ENCODE measurements at places on chromosomes 13 and 19.

DNA sequence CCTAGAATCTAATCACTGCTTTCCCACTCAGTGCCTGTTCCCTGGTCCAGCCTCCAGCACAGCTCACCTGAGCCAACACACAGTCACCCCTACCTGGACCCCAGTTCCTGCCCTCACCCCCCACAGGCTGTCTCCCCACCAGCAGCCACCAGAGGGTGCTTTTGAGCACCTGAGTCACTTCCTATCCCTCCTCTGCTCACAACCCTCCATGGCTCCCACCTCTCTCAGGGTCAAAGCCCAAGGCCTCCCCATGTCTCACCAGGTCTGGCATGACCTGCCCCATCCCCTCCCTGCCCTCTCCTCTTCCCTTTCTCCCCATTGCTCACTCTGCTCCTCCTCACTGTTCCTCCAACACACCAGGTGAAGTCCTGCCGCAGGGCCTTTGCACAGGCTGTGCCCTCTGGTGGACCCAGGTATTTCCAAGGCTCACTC lies 7.1 kb upstream of the DPP9 start:
- no peaks in the 10 kb centered on the region for H3K27me3 ChIP-seq
- no peak for DNase-seq
- H3K27ac ChIP-seq = no peak overlapping the region
- H3K4me1 ChIP-seq = no peaks in the 10 kb centered on the region
- H3K36me3 ChIP-seq = no peaks in the 10 kb centered on the region

DNA sequence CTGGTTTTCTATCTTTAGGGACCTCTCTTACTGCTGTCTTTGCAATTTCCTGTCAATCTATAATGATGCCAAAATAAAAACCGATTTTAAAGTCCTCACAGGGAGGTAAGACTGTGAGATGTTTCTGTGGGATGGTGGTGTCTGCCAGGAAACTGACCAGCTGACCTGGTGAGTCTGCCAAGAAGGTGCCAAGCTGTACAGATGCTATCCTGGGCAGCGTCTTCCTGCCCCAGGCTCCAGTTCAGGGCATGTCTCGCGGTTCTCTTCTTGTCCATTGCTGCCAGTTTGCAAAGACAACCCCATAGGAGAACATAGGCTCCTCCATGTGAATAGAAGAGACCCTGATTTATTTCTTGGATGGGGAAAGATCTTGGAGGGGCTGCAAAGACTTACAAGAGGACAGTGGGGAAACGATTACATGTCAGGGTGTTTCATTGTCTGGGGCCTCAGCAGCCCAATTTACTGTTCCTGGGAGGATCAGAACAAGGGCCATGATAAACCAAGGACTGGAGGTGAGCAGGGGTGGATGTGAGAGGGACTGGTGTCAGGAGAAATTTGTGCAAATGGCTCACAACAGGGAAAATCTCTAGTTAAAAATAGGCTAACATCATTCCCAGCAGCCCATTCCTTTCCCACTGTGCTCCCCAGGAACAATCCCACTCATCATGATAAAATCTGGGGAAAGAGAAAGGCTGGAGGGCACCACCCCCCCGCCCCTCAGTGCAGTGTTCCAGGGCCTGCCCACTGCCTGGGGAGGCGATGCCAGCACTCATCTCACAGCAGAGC lies 42.7 kb upstream of the VSTM2B start:
- H3K4me1 ChIP-seq = no peaks in the 10 kb centered on the region
- no peak for DNase-seq
- H3K27me3 ChIP-seq = no peaks in the 10 kb centered on the region

GRCh38 chr19:33124207-33125098 lies 7.5 kb upstream of the WDR88 start:
- no peak overlapping the region for H3K27ac ChIP-seq
- no peak overlapping the region for H3K4me3 ChIP-seq
- H3K36me3 ChIP-seq = no peaks in the 10 kb centered on the region
- no peaks in the 10 kb centered on the region for H3K4me1 ChIP-seq
- no peaks in the 10 kb centered on the region for H3K27me3 ChIP-seq

GRCh38 chr13:43294412-43294811 lies 271.0 kb downstream of the DNAJC15 start:
- no peaks in the 10 kb centered on the region for H3K36me3 ChIP-seq
- no peak overlapping the region for H3K27ac ChIP-seq
- H3K4me1 ChIP-seq = no peaks in the 10 kb centered on the region
- H3K4me3 ChIP-seq = no peak overlapping the region

DNA sequence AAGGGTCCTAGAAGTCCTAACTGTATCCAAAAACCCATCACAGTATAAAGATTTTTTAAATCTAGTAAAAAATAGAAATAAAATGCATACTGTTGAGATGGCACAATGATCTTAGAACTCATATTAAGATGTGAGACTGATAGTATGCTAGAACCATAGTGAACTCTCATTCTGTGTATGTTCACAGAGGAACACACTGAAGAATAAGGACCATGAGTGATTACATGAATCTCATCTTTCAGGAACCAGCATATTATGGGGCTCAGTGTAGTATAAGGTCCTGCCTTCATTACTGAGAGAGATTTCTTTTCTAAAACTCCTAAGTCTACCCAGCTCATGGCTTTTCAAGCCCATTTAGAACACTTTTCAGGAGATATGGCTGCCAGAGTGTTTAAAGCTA lies 59.8 kb upstream of the RFC3 start:
- H3K4me3 ChIP-seq = no peak overlapping the region
- DNase-seq = no peak
- peaks cover 16% of the 10 kb centered on the region for H3K4me1 ChIP-seq
- no peaks in the 10 kb centered on the region for H3K27me3 ChIP-seq
- H3K36me3 ChIP-seq = no peaks in the 10 kb centered on the region
- peak overlapping the region; percentile 66 for H3K27ac ChIP-seq

DNA sequence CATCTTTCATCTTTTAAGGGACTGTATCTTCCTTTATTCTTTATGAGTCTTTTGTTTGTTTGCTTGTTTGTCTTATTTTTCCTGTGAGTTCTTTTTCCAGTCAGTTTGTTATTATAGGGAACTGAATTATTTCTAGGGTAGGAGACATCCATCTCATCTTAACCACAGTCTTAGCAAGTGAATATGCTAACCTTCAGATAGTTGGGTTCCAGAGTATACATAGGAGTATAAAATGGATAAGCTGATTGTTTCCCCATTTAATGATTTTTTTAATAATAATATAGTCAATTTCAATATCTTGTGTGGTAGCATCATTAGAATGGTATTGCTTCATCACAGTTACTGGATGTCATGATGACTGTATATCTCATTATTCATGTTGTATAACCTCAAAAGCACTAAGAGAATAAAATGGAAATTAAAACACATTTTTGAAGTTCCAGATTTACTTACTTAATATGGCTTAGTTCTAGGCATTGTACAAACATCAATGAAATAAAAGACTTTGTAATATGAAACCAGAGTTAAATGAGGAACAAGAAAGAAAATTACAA lies 33.0 kb downstream of the GPC6 start:
- no peak overlapping the region for H3K27ac ChIP-seq
- no peaks in the 10 kb centered on the region for H3K4me1 ChIP-seq
- H3K4me3 ChIP-seq = no peak overlapping the region

- DNase-seq = no peak
- no peaks in the 10 kb centered on the region for H3K27me3 ChIP-seq
- H3K36me3 ChIP-seq = no peaks in the 10 kb centered on the region
- no peak overlapping the region for H3K4me3 ChIP-seq
Observed at GRCh38 chr13:76828316-76828741, 57.9 kb downstream of the KCTD12 start.

GRCh38 chr13:108816375-108816774 lies 187.0 kb downstream of the MYO16 start:
- no peaks in the 10 kb centered on the region for H3K4me1 ChIP-seq
- H3K4me3 ChIP-seq = no peak overlapping the region
- no peaks in the 10 kb centered on the region for H3K27me3 ChIP-seq
- no peaks in the 10 kb centered on the region for H3K36me3 ChIP-seq

DNA sequence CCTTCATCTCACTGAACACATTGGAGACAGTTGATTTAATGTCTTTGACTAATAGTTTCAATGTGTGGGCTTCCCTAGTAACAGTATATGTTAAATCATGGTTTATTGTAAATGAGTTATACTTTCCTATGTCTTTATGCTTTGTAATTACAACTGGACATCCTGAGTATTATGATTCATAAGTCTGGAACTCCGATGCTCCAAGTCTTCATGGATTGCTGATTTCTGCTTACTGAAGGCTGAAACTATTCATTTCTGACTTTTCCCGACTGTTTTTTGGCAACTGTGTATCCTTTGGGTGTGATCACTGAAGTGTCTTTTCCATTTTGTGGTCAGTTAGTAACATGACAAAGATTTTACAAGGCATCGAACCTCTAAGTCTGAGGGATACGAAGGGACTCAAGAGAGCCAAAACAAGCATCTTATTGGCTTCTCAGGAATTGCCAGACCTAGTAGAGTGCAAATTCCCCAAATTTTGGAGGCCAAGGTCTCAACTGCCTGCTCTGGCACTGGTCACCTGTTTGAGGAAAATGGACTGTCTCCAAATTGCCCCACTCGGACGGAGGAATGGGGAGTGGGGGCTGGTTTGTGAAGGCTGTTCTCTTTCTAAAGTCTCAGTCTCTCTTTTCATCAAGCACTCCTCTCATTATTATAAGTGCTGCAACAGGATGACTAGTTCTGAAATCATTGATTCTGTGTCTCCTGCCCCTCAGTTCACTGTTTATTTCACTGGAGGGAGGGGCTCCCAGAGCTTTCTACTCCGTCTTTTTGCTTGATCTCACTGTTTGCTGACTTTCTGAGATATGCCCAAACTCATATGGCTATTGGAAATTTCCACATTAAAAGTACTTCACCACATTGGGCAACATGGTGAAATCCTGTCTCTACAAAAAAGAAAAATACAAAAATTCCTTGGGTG lies 20.2 kb upstream of the CD70 start:
- DNase-seq = no peak
- H3K4me1 ChIP-seq = peaks cover 35% of the 10 kb centered on the region
- no peaks in the 10 kb centered on the region for H3K36me3 ChIP-seq
- no peak overlapping the region for H3K4me3 ChIP-seq

GRCh38 chr13:50030315-50030714 lies 15.1 kb downstream of the KCNRG start:
- H3K27ac ChIP-seq = no peak overlapping the region
- no peak for DNase-seq
- H3K27me3 ChIP-seq = no peaks in the 10 kb centered on the region

- H3K4me3 ChIP-seq = no peak overlapping the region
- no peaks in the 10 kb centered on the region for H3K36me3 ChIP-seq
- DNase-seq = no peak
Observed at GRCh38 chr19:23283925-23284324, 33.7 kb upstream of the ZNF724 start.

DNA sequence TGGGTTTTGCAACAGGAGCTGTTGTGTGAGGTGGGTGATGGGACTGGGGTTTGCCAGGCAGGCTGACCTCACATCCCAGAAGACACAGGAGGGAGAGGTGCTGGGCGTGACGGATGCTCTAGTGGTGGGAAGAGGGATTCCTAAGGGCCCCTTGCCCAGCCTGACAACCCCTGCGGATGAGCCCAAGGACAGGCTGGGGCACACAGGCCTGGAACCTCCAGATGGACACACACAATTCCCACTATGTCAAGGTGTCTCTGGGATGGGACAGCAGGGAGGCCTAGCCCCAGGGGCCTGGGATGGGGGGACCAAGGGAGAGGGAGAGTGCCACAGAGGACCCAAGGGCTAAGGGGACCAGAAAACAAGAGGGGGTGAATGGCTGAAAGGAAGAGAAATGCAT lies 191.5 kb downstream of the ZNF536 start:
- no peaks in the 10 kb centered on the region for H3K27me3 ChIP-seq
- H3K36me3 ChIP-seq = no peaks in the 10 kb centered on the region
- H3K4me3 ChIP-seq = no peak overlapping the region
- H3K4me1 ChIP-seq = no peaks in the 10 kb centered on the region
- no peak for DNase-seq

GRCh38 chr19:18657590-18658365 lies 20.9 kb downstream of the KLHL26 start:
- no peaks in the 10 kb centered on the region for H3K36me3 ChIP-seq
- H3K4me1 ChIP-seq = peaks cover 18% of the 10 kb centered on the region
- no peak overlapping the region for H3K27ac ChIP-seq
- DNase-seq = no peak

- H3K27me3 ChIP-seq = no peaks in the 10 kb centered on the region
- peaks cover 14% of the 10 kb centered on the region for H3K36me3 ChIP-seq
- peaks cover 11% of the 10 kb centered on the region for H3K4me1 ChIP-seq
- no peak overlapping the region for H3K4me3 ChIP-seq
- no peak for DNase-seq
Observed at GRCh38 chr19:16207490-16208025, 9.8 kb downstream of the AP1M1 start.

GRCh38 chr13:23547000-23547590 lies 23.1 kb upstream of the TNFRSF19 start:
- H3K4me3 ChIP-seq = no peak overlapping the region
- no peak for DNase-seq
- peaks cover 1% of the 10 kb centered on the region for H3K27me3 ChIP-seq
- no peaks in the 10 kb centered on the region for H3K36me3 ChIP-seq
- peaks cover 6% of the 10 kb centered on the region for H3K4me1 ChIP-seq

DNA sequence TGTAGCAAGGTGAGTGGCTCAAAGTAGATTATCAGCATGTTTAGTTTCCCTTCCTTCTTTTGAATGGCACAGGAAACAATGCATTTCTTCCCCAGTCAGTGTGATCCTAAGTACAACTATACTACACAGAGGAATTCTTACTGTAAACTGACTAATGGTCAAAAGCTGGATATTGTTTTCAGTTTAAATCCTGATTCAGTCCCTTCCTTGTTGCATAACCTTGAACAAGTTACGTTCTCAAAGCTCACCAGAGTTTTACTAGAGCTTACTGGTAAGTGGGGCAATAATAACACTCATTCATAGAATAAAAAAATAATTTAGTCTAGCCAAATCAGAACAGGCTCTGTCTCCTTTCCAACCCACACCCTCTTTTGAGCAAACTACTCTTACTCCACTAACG lies 180.1 kb downstream of the POSTN start:
- no peak overlapping the region for H3K27ac ChIP-seq
- no peaks in the 10 kb centered on the region for H3K27me3 ChIP-seq
- H3K36me3 ChIP-seq = no peaks in the 10 kb centered on the region

DNA sequence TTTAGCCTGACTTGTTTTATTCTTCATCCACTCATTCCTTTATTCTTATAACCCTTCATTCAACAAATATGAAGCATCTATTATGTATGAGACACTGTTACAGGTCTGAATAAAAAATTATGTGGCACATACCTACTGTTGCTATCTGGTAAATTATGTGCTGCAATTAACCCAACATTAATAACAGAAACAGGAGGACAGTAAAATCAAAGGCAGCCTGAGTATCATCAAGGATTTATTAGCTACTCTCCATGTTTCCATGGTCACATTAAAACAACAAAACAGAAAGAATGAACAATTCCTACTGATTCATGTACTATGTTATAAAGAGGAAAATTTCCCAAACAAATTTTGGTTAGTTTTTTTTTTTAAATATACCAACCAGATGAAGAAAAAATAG lies 43.9 kb downstream of the RAP2A start:
- H3K36me3 ChIP-seq = no peaks in the 10 kb centered on the region
- no peak overlapping the region for H3K27ac ChIP-seq
- H3K4me3 ChIP-seq = no peak overlapping the region
- no peak for DNase-seq
- no peaks in the 10 kb centered on the region for H3K4me1 ChIP-seq
